ENCODE measurements at places on chromosomes 6 and 20.

- DNase-seq: peak; percentile 51
Observed at GRCh38 chr6:28355743-28356665, 6.3 kb downstream of the ZKSCAN3 start.

GRCh38 chr6:113758826-113759574 is 98.1 kb upstream of the MARCKS start:
- no peak for DNase-seq

DNA sequence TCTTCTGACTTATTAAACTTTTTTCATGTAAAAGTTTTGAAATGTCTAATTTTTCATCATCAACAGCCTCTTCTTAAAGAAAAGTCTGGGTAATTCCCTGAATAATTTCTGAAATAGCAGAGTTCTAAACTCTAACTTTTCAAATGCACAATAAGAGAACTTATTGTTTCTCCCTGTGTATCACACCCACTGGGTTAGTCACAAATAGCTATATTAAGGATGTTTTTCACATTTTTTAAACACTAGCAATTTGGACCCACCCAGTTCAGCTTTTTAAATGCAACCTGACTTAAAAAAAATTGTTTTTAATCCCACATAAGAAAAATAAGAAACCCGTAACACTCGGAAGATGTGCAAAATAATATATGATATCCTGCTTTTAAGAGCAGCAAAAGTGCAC is 61.4 kb upstream of the UTRN start:
- no peak for DNase-seq

DNA sequence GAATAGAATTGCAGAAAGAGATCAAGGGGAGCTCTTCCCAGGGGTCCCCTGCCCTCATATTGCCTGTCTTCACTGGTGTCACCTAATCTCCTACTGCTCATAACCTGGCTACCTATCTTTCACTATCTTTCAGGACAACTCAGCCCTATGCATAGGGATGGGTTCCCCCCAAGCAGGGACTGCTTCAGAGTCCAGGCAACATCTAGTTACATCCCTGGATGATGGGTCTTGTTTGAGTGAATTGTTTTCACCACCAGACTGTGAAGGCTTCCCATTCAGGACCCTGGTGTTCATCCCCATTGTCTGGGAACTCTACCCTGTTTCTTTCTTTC is 850 bp upstream of the HECA start:
- DNase-seq: no peak

GRCh38 chr6:79711167-79711566 is 80.0 kb downstream of the SH3BGRL2 start:
- DNase-seq: no peak

GRCh38 chr6:40000964-40001515 is 66.8 kb upstream of the MOCS1 start:
- DNase-seq: no peak

DNA sequence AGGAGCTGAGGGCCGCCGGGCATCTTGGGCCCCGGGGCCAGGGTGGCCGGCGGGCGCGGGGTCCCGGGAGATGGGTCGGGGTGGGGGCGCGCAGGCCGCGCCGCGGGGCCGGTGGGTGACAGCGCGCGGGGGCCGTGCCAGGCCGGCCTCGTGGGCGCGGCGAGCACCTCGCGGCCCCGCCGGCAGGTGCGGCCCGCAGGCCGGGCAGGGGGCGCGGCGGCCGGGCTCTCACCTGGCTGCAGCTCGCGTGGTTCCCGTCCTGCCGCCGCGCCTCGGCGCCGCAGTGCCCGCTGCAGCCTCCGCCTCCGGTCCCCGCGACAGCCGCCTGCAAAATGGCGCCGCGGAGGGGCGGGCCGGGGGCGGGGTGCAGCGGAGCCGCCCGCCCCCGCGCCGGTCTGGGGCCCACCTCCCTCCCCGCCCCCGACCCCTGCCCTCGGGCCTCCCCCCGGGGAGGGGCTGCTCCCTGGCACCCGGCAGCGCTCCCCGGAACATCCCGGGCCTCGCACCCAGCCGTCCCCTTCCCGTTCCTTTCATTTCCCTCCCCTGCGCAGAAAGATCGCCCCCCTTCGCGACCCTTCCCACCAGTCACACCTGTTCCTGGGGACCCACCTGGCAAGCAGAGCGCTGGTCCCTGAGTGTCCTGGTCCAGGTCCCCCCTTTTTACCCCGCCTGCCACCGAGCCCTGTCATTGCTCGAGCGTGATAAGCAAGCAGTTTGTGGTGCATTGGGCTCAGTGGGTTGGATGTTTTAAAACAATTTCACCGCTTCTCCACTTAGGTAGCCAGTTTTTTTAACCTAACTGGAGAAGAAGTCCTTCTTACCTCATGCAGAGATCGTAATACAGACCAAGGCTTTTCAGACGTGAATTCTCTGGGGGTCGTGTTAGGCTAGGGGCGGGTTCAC is at the start of gene SLC23A2:
SLC23A2 (minus strand) TSS at position 337 of the 903 bp plus-strand sequence. CDS start 68,948 bp downstream, outside the sequence.
- peak; percentile 72 for DNase-seq

DNA sequence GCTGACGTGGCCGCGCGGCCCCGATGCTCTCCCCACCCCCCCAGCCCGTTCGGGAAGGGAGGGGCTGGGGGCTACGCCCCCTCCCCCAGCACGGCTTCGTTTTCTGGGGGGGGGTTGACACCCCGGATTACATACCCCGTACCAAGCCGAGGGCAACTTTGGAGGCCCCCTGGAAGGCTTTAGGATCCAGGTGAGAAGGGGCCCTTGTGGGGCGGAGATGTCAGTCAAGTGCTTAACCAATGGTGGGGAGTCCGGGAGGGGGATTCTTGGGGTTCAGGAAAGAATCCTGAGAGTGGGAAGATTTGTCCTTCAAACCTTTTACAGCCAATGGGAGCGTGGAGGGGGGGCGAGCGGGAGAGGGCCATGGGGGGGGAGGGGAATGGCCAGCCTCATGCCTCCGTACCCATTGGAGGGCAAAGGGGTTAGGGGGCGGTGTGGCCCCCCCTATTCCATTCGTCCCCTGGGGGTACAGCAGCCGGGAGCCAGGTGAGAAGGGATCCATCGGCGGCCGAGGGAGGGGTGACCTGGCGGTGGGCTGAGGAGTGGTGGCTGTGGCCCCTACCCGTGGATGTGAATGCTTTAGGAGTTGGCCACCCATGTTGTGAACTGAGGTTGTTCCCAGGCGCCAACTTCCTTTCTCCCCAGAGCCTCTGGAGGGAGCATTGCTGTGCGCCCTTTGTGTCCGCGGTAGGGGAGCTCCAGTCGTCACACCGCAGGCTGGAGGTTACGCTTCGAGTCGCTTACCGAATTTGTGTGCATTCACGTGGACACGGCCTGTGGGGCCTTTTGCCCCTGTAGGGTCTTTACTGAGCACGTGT is 682 bp downstream of the BRD2 start:
- peak; percentile 77 for DNase-seq

GRCh38 chr6:25043892-25044291 is 108.1 kb upstream of the RIPOR2 start:
- no peak for DNase-seq

DNA sequence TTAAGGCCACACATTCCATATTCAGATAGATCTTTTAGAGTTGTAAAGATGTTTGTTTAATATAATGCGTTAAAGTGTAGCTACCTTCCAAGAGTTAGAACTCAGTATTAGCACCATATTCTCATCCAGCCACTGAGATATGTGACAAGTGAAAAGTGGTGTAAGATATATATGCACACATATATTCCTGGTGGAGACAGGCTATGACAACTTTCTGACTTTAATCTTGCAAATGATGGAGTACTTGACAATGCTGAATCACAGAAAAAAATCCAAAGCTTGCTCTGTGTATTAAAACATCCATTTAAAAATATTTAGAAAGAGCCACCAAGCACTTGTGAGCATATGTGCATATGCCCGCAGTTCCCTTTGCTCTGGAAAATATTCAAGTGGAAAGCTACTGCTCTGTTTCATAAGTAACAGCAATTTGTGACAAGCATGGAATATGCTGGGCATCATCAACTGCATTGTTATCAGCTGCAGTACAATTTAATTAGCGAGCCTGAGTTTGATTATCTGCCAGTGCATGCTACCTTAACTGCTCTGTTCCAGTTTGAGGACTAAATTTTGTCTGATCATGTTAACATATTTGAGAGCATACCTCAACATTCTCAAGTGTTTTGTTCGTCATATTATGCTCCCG is 64.8 kb downstream of the VIP start:
- DNase-seq: no peak

GRCh38 chr6:16265351-16266341 is 27.3 kb downstream of the GMPR start:
- no peak for DNase-seq

DNA sequence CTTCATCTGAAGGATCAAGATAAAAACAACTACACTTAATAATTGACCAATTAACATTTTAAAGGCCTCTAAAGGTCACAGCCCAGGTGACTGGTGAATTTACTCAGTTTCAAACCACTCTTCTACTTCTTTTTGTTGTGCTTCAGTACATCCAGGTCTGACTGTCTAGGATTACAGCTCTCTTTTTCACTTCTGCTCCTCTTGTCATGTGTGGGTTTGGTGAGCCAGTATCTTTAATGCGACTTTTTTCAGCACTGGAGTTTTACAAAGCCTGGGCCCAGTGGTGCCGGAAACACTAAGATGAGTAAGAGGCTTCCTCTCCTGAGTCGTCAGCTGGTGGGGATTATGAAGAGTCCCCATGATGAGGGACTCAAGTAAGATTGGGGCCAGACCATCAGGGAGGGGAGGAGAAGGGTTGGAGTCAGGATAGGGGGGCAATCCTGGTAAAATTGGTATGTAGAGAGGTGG is 27.0 kb downstream of the HECA start:
- peak; percentile 56 for DNase-seq

DNA sequence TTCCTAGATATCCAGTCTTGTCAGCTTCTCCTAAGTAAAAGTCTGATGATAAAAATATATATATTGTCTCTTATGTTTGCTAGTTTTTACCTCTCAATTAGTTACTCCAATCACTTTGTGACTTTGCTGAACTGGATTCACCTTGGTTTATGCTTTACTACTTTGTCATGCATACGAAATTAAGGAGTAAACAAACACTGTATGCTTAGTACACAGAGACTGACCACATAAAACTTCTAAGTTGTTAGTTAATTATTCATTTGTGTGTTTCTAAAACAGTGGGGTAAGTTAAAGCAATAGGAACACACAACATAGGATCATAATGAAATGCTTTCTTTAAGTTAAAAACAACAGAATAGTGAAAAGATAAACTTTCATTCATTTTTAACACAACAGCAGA is 877.3 kb upstream of the MAP3K7 start:
- DNase-seq: no peak
